ENCODE measurements at places on chromosomes 12 and 14.

DNA sequence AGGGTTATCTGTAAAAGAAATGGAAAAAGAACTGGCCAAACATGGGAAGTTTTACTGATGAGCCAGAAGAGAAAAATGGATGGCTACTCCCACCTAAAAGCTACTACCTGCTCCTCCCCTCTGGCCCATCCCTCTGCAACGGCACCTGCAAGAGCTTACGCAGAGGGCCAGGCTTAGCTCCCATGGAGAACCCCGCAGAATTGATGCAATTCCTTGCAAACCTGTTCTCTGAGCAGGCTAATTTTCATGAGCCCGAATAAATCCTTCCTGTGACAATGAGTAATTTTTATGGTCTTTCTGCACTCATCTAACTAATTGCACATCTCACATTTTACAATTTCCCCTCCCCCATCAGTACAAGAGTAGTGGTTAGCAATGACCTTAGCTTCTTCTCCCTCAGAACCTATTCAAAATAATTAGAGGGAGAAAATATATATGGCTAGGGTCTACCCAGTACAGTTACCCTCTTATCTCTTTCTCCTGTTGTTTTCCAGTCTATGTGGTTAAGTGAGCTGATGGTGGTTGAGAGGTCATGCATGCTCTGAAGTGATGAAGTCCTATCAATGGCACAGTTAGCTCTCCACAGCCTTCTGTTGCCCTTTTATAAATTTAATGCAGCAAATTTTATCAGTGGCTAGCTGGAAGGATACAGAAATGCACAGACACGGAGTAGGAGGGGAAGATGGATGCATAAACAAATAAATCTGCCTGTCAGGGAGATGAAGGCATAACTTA lies 67.7 kb upstream of the NTF3 start:
- DNase-seq = no peak

DNA sequence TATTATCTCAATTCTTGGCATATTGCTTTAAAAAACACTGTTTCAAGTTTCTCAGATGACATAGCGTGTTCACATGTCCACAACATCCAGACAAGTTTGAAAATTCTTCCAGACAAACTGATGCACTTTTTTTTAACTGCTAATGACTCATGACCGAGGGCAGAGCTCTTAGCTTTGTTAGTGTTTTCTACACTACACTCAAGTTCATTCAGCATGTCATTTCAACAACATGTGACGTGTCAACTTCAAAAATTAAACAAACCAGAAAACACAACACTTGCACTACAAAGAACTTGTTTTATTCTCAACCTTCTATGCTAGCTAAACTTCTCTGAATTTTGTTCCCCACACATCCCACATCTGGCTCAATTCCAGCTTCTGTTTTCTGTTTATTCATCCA lies 1186.3 kb upstream of the FLRT2 start:
- DNase-seq = no peak

GRCh38 chr12:45234139-45234865 lies 18.4 kb downstream of the ANO6 start:
- DNase-seq = no peak

DNA sequence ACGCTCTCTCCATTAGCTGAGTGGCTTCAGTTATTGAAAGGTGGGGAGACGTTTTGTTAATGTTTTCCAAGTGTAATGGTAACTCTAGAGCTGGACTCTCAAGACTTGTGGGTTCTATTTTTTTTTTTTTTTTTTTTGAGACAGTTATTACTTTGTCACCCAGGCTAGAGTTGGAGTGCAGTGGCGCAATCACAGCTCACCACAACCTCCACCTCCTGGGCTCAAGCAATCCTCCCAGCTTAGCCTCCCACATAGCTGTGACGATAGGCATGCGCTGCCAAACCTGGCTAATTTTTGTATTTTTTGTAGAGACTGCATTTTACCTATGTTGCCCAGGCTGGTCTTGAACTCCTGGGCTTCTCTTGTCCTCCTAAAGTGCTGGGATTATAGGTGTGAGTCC lies 26.2 kb downstream of the ATF1 start:
- DNase-seq = no peak

- no peak for DNase-seq
Measured at GRCh38 chr12:127270193-127270592, 996.8 kb upstream of the TMEM132C start.

GRCh38 chr12:101204602-101205304 lies 5.3 kb downstream of the SLC5A8 start:
- DNase-seq = no peak

DNA sequence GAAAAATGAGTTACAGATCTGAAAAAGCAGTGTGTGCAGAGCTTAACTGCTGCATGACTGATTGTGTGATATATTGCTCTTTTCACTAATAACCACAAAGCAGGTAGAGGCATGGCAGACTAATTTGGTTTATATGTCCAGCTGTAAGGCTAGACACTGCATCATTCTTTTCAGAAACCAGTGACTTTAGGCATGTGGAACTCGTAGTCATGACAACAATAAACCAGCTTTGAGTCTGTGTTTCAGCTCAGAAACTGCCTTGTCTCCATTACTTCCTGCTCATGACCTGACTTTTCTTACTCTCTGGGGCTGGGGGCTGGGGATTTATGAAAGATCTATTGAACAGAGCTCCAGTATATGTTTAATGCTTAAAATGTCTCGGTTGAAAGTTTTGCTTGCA lies 146.8 kb upstream of the LRIG3 start:
- DNase-seq = no peak
